T-cell (primary cell): ENCODE measurements at places on chromosomes 7 and 10.

- DNase-seq = no peak
These were observed 237.9 kb downstream of the MGMT start for GRCh38 chr10:129704786-129705525.

DNA sequence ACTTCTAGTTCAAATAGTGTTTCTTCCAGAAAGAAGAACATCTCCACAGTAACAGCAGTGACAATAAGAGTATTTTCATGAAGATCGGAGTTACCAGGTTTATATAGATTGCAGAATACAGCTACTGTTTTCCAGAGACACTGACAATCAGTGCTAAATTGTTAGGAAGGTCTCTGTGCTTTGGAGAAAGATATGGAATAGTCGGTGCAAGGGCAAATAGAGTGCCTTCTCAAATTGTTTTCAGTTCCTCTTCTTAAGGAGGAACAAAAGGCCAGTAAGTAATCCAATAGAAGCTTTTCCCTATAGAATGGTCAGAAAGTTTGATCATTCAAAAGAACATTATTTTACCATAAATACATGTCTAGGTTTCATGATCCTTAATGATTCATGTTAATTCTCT is 2.6 kb upstream of the KIAA1217 start:
- no peak for DNase-seq

- DNase-seq = no peak
These were observed 53.9 kb upstream of the RAB18 start for GRCh38 chr10:27450225-27450624.

GRCh38 chr7:84865560-84865959 is 321.3 kb downstream of the SEMA3D start:
- DNase-seq = no peak

DNA sequence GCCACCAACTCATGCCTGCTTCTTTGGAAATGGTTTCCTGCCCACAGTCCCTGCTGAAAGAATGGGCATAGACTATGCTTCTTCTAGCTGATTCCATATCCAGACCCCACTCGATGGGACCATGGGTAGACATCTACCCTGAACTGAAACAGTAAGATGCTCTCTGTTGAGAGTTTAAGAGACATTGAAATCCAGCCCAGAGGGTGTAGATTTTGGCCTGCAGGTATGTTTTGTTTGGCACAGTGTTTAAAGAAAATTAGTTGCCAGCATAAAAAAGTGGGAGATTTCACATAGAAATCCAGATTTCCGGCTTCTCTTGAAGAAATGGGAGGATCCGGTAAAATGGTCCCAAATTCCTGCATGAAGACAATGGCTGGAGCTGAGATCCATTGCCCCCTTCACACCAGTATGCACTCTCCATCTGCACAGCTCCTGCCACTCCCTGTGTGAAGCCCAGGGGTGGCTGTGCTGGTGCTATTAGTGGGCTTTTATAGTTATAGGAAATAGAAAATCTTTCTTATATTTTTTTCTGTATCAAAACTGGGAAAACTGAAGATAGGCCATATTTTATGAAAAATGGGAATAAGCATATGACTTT is 218.1 kb downstream of the PTEN start:
- DNase-seq = no peak

DNA sequence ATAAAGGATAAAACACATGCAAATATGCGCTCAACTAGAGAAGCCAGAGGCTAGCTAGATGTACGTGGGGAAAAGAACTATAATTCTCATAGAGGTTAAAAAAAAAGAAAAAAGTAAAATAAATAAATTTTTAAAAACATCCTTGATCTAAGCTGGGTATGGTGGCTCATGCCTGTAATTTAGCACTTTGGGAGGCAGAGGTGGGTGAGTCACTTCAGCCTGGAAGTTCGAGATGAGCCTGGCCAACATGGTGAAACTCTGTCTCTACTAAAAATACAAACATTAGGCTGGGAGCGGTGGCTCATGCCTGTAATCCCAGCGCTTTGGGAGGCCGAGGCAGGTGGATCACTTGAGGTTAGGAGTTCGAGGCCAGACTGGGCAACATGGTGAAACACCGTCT is 18.6 kb upstream of the HSPA12A start:
- DNase-seq = no peak

- no peak for DNase-seq
These were observed 2.0 kb upstream of the NRAP start for GRCh38 chr10:113665806-113666354.

GRCh38 chr10:25666276-25666675 is 267.8 kb upstream of the MYO3A start:
- DNase-seq = no peak

GRCh38 chr10:70782746-70783680 is 2.2 kb downstream of the TBATA start:
- no peak for DNase-seq

DNA sequence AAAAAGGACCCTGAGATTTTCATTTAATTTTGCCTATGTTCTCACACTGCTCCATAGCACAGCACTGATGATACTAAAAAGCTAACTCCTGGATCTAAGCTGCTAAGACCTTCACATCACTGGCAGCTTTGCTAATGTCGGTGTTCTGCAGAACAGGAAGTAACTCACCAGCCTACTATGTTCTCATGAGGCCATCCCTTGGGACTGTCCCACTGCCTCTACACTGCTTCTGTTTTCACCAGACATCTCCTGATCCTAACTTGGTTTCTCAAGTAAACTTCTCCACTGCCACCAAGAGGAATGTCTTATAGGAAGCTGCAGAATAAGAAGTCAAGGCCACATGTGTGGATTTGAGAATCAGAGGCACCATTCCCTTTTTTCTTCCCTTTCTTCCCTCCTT is 15.1 kb downstream of the HTR7 start:
- DNase-seq = no peak

DNA sequence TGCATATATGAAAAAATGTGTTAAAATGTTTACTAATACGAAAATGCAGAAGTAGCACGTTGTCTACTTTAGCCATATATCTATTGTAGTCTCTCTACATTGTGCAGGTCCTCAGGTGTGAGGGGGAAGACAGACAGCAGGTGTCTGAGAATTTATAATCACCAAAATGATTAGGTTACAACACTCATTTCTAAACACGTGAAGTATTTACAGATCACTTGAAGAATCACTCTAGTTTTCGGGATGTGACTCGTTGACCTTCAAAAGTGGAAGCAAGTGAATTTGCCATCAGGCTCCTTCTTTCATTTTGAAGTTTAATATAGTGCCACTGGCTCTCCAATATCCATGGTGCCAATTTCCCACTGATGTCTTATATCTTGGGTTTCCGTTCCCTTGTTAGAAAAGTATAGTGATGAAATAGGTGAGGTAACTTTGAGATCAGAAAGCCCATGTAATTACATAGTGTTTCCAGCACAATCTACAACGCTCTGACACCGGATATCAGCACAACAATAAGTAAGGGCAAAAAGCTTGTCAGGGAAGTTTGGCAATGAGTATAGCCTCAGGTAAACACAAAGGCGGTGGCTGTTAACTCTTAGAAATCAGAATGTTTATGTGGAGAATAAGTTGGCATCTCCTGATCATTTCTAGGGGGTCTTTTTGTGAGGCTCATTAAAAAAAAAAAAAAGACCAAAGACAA is 57.5 kb upstream of the SP4 start:
- DNase-seq = no peak

- DNase-seq = no peak
These were observed 3.7 kb upstream of the CAV1 start for GRCh38 chr7:116521046-116521664.

DNA sequence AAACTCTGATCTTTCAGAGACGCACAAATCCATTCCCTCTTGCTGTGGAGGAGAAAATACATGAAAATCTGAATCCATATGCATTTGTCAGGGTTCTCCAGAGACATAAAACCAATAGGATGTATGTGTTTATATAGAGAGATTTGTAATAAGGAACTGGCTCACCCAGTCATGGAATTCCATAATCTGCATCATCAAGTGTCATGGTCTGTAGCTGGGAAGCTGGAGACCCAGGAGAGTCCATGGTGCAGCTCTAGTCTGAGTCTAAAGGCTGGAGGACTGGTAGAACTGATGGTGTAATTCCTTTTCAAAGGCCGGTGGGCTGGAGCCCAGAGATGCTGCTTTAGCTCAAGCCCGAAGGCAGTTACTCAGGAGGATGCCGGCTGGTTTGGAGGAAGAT is 134.0 kb downstream of the TCF7L2 start:
- DNase-seq = no peak

GRCh38 chr7:75856536-75856935 is 22.3 kb upstream of the RHBDD2 start:
- DNase-seq = no peak

DNA sequence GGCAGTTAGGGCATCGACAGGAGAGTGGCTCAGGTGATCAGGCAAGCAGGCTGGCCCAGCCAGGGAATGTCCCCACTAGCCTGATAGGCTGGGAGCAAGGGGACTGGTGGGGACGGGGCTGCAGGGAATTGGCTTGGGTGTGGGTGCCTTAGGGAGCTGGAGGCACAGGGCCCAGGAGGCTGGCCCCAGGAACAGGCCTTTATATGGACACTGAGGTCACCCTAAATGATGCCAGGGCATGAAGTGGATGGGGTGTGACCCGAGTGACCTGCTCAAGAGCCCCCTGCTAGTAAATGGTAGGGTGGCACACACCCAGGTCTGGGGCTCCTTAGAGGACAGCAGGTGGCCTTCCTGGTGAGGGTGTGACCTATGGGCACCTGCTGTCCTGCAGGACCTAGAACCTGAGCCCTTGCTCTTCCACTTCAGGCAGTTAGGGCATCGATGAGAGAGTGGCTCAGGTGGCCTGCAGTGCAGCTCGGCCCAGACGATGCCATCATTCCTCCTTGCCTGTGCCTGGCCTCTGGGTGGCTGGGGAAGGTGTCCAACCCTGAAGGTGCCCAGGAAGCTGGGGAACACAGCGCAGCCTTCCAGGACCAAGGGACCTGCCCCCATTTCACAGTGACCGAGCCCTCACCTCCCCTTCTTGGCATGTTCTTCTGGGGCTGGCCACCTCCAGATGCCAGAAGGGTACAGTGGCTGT is 51.7 kb upstream of the LEP start:
- no peak for DNase-seq

GRCh38 chr7:140745266-140746058 is 49.0 kb downstream of the NDUFB2 start:
- DNase-seq = no peak

- DNase-seq = no peak
These were observed 26.7 kb upstream of the CDCA7L start for GRCh38 chr7:21972397-21972784.
